ENCODE measurements at places on chromosomes 16 and 17.

GRCh38 chr17:17907469-17907868 lies 64.7 kb downstream of the TOM1L2 start:
- DNase-seq = no peak

DNA sequence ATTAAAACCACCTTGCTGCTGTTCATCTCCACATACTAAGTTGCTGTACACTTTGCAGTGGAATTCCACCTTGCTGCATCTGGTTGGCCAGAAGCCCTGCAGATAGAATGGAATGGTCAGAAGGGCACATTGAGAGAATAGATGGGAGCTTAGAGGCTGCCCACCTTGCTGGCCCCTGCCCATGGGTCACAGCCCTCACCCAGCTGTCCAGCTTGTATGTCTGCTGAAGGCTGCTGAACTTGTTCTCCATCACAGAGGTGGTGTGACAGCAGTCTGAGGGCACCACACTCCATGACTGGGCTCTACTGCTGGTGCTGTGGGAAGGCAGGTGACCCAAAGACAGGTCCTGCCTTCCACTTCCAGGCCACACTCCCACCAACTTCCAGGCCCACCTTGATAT lies 1755.4 kb downstream of the TP53TG3F start:
- DNase-seq = no peak

DNA sequence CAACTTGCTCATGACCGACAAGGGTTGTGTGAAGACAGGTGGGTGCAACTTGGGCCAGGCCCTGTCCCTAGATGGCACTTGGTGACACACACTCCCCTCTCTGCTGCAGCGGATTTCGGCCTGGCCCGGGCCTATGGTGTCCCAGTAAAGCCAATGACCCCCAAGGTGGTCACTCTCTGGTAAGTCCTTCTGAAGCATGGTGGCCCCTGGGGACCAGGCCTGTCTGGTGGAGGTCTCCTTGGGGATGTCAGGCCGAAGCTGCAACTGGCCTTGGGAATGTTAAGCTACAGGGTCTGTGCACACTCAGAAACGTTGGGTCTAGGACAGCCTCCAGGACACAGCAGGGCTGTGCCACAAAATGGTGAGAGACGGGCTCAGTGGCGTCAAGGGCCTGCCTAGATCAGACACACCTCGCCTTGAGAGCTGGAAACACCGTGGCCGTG lies 6.8 kb downstream of the CDK10 start:
- DNase-seq = no peak

DNA sequence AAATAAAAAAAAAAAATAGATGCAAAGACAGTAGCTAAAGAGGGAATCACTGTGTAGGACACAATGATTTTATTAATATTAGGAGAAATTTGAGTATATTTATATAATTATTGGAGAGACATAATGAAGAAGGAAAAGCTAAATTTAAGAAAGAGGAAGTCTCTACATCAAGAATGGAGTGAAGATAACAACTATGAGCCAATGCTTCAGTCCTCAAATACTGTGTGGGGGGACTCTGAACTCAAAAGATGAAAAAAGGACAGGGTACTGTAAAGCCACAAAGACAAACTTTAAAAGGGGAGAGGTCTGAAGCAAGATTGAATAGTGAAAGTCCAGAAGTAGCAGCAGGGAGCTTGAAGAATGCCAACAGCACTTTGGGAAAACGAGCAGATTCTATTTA lies 44.7 kb downstream of the SKAP1 start:
- DNase-seq = no peak

DNA sequence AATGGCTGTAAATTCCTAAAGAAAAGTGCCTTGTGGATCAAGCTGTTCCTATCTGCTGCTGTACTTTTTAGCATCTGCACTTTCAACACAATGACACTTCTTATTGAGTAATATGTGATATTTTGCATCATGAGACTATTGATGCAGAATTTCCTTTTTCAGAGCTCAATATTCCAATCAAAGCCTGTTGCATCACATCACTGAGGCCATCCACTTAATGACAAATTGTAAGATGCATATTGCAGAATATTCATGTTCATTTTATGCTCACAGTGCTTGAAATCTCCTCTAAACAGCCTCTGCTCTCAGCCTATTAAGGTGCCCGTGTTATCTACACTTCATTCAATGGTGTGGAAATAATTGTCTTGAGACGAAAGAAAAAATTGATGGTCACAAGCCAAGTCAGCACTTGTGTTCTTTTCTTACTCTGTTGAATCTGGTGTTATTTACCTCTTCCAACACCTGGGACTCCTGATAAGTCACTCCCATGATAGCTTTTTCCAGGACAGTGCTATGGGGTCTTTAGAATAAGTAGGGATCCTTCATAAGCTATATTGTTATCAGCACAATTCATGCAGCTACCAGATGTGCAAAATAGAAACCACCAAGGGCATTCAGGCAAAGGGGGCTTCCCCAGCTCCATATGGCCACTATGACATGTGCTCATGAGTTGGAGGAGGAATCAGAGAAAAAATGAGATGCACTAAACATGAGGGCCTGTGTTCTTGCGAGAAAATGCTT lies 9.3 kb upstream of the SKAP1 start:
- no peak for DNase-seq

DNA sequence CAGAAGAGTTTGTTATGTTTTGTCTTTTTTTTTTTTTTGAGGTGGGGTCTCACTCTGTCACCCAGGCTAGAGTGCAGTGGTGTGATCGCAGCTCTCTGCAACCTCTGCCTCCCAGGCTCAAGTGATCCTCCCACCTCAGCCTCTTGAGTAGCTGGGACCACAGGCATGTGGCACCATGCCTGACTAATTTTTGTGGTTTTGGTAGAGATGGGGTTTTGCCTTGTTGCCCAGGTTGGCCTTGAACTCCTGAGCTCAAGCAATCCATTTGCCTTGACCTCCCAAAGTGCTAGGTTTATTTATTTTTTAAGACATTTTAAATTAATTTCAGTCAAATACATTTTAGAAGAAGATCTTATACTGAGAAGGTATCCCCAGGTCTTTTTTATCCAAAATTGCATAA lies 366.7 kb downstream of the KCNJ2 start:
- no peak for DNase-seq

GRCh38 chr17:58999500-58999899 lies 107.2 kb downstream of the TRIM37 start:
- no peak for DNase-seq

GRCh38 chr16:74868501-74868900 lies 93.9 kb upstream of the FA2H start:
- no peak for DNase-seq

DNA sequence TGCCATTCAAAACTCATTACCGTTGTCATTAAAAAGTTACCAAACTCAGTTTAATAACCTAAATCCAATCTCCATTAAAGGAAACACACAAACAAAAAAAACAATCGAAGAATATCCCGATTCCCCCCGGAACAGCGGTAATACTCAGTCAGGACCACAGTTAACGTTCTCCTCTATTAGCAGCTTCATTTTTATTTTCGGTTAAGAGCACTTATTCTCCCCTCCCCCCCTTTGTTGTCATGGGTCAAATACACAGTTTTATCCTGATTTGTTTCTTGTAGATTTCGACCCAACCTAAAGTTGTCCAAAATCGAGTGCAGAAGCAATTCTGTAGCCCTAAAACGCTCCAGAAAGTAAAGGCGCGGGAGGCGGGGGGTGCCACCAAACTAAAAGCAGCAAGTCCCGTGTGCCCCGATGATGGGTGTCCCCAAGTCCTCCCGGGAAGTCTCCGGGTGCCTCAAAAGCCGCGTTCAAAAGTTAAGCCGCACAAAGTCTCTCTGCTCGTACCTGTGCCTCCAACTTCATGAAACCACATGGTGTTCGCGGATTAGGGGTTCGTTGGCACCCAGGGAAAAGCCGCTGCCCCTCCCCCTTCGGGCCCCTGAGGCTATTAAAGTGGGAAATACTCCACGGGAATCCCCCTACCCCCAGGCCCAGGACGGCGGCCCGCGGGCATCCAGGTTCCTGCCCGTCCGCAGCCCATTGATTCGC lies 996 bp downstream of the SUMO2 start:
- no peak for DNase-seq

DNA sequence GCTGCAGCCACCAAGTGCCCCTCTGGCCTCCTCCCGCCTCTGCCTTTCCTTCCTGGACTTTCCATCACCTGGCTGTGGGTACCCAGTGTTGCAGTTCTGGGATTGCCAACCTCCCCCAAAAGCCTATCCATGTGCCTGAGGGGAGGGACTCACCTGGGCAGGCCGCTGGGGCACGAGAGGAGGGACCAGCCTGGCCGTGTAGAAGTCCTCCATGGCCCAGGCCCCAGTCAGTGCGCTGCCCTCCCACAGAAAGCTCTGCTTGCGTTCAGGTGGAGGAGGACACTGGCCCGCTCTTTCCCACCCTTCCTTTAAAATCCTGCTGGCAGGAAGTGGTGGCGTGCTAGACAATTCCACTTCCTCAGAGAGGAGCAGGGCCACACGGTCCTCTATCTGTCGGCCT lies 14.2 kb downstream of the SLX4 start:
- no peak for DNase-seq

GRCh38 chr17:81869221-81870130 lies 1.7 kb downstream of the ARHGDIA start:
- DNase-seq = no peak

DNA sequence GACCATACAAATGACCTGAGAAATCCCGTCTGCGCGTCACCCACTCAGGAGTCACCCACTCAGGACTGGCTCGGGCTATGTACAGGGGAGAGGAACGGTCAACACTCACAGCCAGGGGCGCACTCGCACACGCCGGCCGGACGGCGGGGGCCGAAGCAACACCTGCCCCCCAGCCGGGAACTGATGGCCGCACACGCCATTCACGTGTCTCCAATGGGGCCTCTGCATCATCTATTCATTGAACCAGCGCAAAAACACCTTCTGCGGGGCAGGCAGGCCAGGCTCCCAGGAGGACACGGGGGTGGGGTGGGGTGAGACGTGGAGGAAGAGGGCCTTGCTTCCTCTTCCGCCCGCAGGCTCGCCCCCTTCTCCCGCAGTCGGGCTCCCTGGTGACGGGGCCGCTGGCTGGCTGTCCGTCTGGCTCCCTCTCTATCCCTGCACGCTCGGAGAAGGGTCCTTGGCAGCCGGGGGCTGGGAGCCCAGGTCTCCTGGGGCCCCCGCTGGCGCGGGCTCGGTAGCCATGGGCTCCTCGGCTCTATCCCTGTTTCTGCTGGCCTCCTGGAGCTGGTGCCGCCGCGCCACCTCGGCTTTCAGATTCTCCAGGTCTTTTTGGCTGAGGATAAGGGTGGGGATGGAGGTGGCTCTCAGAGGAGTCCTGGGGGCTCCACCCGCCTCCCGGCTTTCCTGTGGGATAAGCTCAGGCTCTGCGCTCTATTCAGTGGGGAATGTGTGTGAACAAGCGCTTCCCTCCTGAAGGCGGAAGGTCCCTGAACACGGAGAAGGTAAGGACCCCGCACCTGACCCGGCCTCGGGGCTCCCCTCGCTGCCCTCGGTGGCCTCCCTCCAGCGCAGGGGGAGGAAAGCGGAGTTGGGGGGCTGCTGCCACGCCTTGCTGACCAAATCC lies 21.1 kb downstream of the CLUH start:
- DNase-seq = no peak

DNA sequence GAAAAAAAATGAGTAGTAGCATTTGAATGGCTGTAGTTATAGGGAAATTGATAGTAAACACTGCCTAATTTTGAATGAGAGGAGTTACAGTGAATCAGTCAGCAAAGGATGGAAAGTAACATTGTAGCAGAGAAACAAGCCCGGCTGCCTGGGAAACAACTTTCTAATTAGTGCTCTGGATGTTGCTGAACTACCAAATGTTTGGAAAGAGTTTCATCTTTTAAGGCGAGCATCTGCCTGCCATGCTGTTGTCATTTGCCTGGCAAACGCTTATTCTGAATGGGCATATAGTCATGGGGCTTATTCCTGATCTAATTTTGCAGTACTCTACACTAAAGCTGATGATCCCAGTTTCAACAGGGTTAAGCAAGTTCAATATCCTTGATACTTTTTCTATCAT lies 138.6 kb downstream of the CDH11 start:
- no peak for DNase-seq

- DNase-seq = no peak
These were observed 152.5 kb upstream of the CIBAR2 start for GRCh38 chr16:85264752-85265151.

DNA sequence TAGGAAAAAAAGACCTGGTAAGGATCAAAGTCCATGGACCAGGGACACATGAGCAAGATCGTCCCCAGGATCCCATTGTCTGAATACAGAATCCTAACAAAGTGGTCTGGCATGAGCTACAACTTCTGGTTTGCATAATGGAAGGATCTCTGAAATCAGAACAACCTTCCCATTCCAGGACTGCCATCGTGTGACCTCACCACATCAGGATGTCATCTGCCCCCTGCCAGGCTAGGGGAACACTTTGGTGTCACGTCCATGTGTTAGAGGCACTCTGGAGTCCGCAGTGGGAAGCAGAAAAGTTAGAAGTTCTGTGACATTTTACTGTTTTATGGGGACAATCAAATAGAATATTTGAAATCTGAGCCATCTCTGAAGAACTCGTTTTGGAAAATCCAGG lies 160.7 kb downstream of the RGS9 start:
- DNase-seq = no peak

DNA sequence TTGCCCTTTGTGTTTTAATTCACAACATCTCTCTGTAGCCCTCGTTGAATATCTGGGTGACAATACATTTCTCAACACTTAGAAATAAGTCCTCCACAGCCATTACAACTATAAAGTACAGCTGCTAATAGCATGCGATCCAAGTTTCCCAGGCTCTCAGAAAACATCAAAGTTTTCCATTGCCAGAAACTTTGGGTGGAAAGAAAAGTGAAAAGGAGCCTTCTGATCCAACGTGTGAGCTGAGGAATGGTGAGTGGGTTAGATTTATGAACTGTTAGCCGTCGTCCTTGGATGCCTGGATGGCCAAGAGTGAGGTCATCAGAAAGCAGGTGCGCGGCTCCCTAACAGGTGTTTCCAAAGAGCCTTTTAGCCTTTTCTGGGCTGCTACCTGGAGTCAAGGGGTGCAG lies 258.0 kb downstream of the PMP22 start:
- no peak for DNase-seq

Data from GM04504 (cell line).